ENCODE measurements at places on chromosomes 3 and 15. TPM values are rescaled to one million over a fixed set of nuclear protein-coding genes. Genes with fewer than 3 reads are reported as not detected.

- DNase-seq = no peak
Measured at GRCh38 chr3:155948476-155948875, 78.0 kb downstream of the GMPS start.

- DNase-seq = no peak
Measured at GRCh38 chr15:101652786-101653430, 727 bp upstream of the TM2D3 start.

Gene GJD2
- total RNA-seq = not detected

Gene PDCD6IP
- 245 TPM for total RNA-seq

Gene NLGN1
- 20.0 TPM for total RNA-seq

DNA sequence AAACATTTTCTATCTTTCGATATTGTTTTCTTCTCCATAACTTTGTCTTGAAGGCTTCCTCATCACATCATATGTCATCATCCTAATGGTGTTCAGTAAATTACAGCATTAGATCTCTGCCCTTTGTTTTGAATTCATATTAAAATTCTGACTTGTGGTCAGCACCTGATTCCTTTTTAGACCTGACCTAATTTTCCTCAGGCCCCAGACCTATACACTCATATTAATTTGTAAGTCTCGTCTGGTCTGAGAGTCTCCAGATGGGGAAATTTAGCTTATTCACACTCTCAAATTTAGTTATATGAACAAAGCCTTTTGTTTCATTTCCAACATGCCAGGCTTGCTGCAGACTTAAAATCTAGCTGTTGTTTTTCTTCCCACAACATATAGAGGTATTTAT, 248.4 kb downstream of the KCNH8 start:
- DNase-seq = no peak

Gene CNTN4
- 228 TPM for total RNA-seq

Measured in aorta (tissue), 5 donors.